ENCODE measurements at places on chromosomes 6 and 20.

GRCh38 chr20:59390437-59390836 is 90.0 kb downstream of the EDN3 start:
- no peak for DNase-seq

GRCh38 chr20:39310363-39310995 is 348.3 kb downstream of the DHX35 start:
- no peak for DNase-seq

- DNase-seq: no peak
These were observed 36.3 kb downstream of the AHI1 start for GRCh38 chr6:135461208-135461607.

GRCh38 chr6:36277946-36278470 is 8.1 kb downstream of the PNPLA1 start:
- no peak for DNase-seq

DNA sequence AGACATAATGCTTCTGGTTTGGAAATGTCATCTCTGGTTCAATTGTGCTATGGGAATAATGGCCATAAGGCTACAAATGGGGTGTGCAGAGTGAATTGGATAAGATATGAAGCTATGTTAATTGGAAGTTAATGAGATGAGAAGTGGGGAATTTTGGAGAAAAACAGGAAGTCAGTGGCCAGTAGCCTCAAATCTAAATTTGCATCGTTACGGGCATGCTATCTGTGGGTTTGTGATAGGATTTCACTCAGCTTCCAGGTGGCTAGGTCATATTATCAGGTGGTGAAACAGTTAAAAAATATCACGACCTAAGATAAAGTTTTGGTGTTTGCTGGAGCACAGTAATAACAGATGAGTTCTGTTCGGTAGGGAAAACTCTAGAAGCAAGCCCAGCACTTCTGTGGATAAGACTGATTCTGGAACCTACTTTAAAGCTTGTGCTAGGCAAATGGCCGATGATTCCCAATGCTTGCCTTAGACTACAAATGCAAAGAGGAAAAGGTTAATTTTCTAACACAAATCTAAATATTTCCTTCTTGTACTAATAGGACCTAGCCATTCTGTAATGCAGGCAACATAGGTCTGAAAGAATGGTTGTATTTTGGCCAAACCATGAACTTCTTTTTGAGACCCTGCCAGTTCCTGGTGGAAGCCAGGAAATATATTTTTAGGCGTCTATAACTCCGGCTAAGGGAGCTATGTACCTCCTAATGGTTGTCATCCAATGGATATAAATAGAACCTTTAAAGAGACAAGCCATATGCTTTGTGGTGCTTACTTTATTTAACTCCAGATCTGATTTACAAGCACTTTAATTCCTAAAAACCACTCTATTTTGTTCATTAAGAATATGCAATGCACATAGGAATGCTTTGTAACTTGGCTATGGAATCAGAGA is 111.0 kb downstream of the PLCB1 start:
- DNase-seq: no peak

- no peak for DNase-seq
These were observed 18.6 kb downstream of the PRKN start for GRCh38 chr6:162708971-162709370.

DNA sequence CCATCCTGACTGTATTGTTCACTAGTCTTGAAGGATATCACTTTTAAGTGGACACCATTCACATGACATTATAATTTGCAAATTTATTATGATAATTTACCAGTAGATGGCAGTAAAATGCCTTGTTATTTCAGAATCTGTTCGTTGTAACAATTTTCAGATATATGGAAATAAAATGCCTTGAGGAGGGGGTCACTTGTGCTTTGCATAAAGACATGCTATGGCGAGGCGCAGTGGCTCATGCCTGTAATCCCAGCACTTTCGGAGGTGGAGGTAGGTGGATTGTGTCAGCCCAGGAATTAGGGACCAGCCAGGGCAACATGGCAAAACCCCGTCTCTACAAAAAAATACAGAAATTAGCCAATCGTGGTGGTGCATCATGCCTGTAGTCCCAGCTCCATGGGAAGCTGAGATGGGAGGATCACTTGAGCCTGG is 9.0 kb upstream of the NCOA6 start:
- DNase-seq: no peak

GRCh38 chr20:47854687-47855212 is 69.5 kb upstream of the SULF2 start:
- peak; percentile 7 for DNase-seq

- no peak for DNase-seq
These were observed 119.2 kb upstream of the TMEM170B start for GRCh38 chr6:11418290-11418905.

- no peak for DNase-seq
These were observed 52.1 kb downstream of the IRF4 start for GRCh38 chr6:443621-444159.

GRCh38 chr6:106522562-106523250 is 106.6 kb downstream of the RTN4IP1 start:
- DNase-seq: no peak

GRCh38 chr20:43306837-43307236 is 117.1 kb upstream of the PTPRT start:
- no peak for DNase-seq

DNA sequence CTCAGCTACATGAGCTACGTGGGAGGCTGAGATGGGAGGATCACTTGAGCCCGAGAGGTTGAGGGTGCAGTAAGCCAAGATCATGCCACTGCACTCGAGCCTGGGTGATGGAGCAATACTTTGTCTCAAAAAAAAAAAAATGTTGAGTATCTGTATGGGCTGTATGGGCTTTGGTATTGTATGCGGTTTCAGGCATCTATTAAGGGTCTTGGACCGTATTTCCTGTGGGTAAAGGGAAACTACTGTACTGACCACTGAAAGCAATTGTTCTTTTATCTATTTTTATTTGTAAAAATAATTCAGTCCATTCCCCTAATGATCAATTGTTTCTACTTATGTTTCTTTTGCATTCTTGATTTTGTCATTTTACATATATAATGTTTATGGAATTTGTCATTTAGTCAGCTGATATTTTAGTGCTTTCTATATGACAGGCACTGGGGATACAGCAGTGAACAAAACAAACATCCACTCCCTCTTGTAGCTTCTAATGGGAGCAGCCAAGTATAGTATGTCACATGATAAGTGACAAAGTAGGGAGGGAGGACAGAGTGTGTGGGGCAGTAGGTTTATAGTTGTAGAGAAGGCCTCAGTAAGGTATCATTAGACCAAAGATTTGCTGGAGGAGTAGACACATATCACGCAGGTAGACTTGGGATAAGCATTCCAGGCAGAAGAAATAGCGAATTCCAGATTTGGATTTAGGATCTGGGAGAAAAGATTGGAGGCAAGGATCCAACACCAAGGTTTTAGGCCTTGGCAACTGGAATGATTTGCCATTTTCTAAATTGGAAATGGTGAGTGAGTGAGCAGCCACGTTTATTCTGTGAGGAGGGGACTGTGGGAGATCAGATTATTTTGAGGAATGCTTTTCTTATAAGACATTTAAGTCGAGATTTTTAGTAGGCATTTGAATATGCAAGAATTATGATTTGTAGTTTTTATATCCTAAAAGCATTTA is 6.0 kb downstream of the PCMT1 start:
- no peak for DNase-seq

GRCh38 chr20:32819992-32820697 is 391 bp downstream of the MAPRE1 start:
- no peak for DNase-seq

DNA sequence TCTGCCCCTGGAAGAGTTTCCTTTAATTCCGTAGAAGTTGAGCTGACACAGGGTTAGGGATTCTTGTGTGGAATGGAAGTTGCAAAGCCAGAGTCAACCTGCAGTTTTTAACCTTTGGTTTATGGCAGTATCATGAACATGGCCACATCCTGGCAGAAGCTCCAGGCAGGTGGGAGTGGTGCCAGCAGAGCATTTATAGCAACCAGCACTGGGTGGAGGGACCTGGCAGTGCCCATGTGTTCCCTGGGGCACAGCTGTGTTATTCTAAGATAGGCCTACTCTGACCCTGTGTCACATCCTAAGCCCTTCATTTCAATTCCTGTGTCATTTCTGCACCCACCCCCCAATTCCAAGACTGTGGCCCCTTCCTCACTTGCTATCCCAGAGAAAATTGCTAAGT is 26.1 kb upstream of the ZNF831 start:
- DNase-seq: no peak

- DNase-seq: no peak
These were observed 66.8 kb downstream of the PRDM1 start for GRCh38 chr6:106152952-106153351.

GRCh38 chr20:35571555-35571954 is 29.7 kb downstream of the ERGIC3 start:
- DNase-seq: no peak

- no peak for DNase-seq
These were observed 69.2 kb downstream of the PDE7B start for GRCh38 chr6:135920689-135921088.

GRCh38 chr20:34190679-34191090 is 50.5 kb upstream of the ASIP start:
- DNase-seq: peak; percentile 78

GRCh38 chr6:143928853-143929252 is 64.6 kb downstream of the ZC2HC1B start:
- DNase-seq: no peak

- DNase-seq: no peak
These were observed 194.7 kb downstream of the NFATC2 start for GRCh38 chr20:51347831-51348230.

GRCh38 chr6:10424040-10424439 is 9.2 kb upstream of the TFAP2A start:
- DNase-seq: no peak

GRCh38 chr6:23305325-23305943 is 736.1 kb downstream of the HDGFL1 start:
- DNase-seq: no peak

DNA sequence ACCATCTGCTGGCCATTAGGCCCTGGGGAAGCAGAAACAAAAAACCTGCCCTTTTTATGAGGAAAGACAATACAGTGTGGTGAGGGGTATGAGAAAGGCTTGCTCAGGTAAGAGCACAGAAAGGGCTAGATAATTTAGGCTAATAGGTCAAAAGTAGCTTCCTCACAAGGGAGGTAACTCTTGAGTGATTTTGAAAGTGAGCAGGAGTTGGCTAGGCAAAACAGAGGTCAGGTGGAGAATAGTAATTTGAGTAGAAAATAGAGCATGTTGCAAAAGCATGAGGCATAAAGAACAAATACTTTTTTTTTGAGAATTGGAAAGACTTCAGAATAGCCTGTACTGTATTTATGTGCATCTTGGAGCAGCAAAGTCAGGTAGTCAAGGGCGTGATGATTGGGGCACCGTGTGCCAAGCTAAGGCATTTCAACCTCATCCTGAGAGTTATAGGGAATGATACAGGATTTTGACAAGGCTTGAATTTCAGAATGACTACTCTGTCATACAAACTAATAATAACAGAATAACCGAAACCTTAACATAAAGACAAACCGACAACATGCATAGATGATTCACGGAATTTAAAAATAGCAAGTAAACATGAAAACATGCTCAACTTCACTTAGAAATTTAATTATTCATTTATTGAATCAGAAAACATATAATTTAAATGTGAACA is 123.0 kb upstream of the ENPP5 start:
- no peak for DNase-seq

DNA sequence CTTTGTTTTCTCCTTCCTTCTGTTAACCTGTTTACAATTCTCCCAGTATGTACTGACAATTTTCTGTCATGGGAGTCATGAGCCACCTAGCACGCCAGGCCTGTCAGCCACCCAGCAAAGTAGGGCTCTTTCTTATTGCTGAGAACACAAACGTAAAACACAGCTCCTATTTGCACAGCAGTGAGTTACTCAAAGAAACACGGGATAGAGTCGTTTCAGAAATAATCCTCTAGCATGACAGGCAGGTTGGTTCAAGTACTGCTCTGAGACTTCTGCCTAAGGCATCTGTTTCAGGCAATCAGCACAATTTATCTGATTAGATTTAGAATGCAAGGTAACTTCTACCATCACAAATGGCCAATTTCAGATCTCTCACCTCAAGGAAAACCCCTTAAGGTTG is 88.8 kb downstream of the CD24 start:
- DNase-seq: no peak

- DNase-seq: peak; percentile 34
These were observed 29.9 kb upstream of the MTRF1L start for GRCh38 chr6:153032255-153032882.

DNA sequence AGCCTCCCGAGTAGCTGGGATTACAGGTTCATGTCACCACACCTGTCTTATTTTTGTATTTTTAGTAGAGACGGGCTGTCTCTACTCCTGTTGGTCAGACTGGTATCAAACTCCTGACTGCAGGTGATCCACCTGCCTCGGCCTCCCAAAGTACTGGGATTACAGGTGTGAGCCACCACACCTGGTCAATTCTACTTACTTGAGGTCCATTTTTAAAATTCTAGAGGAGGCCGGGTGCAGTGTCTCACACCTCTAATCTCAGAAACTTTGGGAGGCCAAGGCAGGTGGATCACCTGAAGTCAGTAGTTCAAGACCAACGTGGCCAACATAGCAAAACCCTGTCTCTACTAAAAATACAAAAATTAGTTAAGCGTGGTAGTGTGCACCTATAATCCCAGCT is 7.8 kb downstream of the RIPOR3 start:
- no peak for DNase-seq

DNA sequence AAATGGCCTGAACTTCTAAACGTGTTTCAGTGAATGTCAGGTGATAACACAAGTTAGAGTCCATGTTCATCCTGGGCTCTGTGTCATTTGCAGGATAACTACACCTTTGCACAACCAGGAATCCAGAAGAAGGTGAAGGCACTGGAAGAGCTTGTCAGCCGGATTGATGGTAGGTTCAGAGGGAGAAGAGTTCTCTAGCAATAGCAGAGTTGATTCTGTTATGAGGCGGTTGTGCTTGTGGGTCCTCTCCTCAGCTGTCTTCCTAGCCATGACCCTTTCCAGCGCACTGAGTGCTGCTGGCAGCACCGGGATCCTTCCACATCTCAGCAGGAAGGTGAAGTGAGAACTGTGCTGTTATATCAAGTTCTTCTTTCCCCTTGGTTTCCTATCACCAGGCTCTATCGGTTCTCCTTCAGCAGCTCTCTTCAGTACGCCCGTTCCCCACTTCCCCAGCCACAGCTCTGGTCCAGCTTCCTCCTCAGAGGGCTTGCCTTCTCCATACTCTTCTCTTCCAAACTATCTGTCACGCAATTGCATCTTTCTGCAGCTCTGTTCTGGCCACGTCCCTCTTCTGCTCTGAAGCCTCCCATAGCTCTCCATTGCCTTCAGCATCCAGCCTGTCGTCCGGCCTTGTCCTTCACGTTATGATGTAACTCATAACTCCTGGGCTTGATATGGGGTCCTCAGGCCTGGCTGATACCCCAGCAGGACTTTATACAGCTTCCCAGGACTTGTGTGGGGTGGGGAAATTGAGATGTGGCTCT is 39.9 kb upstream of the RNF8 start:
- DNase-seq: no peak

DNA sequence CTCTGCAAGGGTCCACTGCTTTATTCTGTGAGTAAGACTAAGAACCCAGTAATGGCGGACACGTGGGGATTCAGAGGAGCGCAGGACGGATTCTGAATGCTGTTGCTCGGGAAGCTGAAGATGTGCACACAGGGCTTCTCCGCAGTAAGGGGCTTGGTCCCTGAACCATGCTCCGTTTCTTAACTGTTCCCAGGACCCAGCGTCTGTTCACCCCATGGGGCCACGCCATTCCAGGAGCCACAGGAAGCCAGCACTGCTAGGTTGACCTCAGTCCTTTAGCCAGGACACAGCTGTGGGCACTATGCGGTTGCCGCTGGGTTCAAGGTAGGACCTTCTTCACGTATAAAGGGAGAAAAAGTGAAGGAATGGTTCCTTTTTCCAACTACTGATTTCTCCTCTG is 59.8 kb downstream of the IRF4 start:
- no peak for DNase-seq
